ENCODE measurements at places on chromosomes 3 and 15.

GRCh38 chr3:155744010-155744625, 753 bp downstream of the PLCH1 start:
- DNase-seq: no peak

- no peak for DNase-seq
Measured at GRCh38 chr3:134649106-134649705, 1.6 kb downstream of the KY start.

GRCh38 chr15:76861815-76862397, 43.2 kb downstream of the SCAPER start:
- DNase-seq: no peak

- DNase-seq: no peak
Measured at GRCh38 chr15:94509259-94509658, 277.9 kb downstream of the MCTP2 start.

- no peak for DNase-seq
Measured at GRCh38 chr3:72721683-72722381, 126.4 kb downstream of the SHQ1 start.

- DNase-seq: no peak
Measured at GRCh38 chr15:58755350-58755749, 5.8 kb upstream of the ADAM10 start.

GRCh38 chr3:128967748-128968355, 26.0 kb downstream of the CFAP92 start:
- no peak for DNase-seq

- no peak for DNase-seq
Measured at GRCh38 chr15:60614862-60615771, 136.2 kb upstream of the ICE2 start.

- DNase-seq: no peak
Measured at GRCh38 chr3:191068946-191069813, 129.9 kb upstream of the OSTN start.

DNA sequence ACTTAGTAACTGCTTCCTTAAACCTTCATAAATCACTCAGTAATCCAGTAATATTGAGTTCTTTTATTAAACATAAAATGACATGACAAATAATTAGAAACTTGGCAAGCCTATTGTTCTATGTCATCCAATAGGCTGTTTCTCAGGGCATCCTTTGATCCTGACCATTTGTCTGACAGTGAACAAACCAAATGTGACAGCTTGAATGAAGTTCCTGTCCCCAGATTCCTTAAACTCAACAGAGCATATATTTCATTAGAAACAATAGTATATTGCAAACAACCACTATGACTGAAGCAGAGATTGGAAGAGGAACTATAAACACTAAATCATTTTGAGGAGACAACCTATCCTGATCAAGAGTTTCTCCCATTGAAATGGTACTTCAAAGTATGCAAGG, 113.6 kb upstream of the MDFIC2 start:
- no peak for DNase-seq

- DNase-seq: no peak
Measured at GRCh38 chr3:61913701-61914100, 352.3 kb downstream of the PTPRG start.

- DNase-seq: no peak
Measured at GRCh38 chr3:123089611-123090331, 22.9 kb downstream of the PDIA5 start.

DNA sequence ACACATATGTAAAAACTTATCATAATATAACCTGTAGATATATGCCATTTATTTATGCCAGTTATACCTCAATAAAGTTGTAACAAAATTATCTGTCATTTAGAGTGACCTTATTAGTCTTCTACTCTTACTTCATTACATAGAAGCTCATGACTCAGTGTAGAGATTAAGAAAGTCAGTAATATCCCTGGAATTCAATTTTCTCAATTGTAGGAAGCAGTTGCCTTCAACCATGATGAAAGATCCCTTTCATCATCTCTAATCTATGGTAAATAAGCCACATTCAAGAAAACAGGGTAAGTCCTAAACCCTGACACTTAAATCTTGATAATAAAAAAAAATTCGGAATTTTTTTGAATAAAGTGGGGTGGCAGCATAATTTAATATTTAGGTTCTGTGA, 216.5 kb upstream of the PEX5L start:
- no peak for DNase-seq

- DNase-seq: no peak
Measured at GRCh38 chr15:52495125-52495524, 33.6 kb downstream of the MYO5A start.

DNA sequence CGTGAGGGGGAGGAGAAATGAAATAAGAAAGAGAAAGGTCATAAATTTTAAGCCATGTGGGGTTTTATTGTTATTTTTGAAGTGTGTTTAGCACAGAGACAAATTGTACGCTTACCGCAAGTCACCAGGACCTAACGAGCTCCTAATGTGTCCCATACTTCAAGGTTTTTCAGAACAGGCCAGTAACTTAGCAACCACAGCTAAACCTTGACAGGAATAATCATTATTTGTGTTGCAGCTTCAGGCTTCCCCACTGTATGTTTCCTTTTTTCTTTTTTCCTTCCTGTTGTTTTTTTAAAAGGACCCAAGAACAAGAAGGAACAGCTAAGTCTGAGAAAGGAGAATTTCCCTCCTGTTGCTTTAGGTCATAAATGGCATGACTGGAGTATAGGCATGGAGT, 160.8 kb downstream of the TUSC7 start:
- no peak for DNase-seq

- DNase-seq: no peak
Measured at GRCh38 chr3:65347166-65347565, 659.4 kb upstream of the ADAMTS9 start.

DNA sequence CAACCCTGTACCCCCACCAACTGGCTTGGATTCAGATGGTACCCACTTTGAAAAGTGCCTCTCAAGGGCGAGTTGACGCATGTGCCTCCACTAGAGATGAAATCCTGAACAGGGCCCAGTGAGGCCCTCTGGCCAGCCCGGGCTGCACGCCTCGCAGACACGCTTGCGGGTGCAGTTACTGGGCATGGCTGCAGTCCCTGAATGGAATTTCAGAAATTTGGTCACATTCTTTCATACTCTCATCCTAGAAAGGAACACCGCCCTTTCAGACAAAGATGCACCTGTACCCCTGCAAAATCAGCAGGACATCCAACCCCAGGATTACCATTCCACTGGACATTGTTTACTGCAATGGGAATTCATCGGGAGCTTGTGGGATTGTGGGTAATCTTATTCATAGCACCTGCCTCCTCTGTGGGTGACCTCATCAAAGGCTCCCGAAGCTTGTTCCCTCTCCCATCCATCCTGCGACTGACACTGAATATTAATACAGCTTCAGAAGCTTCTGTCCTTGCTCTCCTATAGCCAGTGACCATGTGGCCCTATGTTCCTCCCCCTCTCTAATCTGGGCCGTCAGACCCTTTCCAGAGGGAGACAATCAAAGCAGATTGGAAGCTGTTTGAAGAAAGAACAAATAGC, 42.5 kb upstream of the TPM1 start:
- DNase-seq: no peak

DNA sequence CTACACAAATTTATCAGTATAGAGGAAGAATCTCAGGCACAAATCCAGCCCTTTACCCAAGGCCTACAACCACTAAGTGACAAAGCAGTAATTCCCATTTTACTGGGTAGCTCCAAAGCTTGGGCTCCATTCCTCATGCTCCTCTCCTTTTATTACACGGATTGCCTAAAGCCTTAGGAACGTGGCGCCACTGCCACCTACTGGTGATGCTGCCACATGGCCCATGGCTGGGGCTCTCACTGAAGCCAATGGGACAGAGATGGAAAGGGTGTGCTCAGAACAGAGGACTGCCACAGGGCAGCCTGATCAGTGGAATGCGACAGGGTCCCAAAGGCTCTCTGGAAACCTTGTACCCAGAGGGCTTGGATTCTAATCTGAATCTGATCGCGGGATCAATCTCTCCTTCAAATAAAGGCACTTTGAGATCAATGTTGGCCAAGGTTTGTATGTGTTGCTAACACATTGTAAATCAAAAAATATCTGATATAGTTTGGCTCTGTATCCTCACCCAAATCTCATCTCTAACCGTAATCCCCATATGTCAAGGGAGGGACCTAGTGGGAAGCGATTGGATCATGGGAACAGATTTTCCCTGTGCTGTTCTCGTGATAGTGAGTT, 33.5 kb upstream of the LYZL4 start:
- peak; percentile 17 for DNase-seq

- DNase-seq: no peak
Measured at GRCh38 chr3:134808835-134809234, 13.8 kb downstream of the EPHB1 start.

- no peak for DNase-seq
Measured at GRCh38 chr15:70505936-70506912, 257.1 kb downstream of the UACA start.

- DNase-seq: no peak
Measured at GRCh38 chr3:46882377-46883053, 5.0 kb downstream of the PTH1R start.

DNA sequence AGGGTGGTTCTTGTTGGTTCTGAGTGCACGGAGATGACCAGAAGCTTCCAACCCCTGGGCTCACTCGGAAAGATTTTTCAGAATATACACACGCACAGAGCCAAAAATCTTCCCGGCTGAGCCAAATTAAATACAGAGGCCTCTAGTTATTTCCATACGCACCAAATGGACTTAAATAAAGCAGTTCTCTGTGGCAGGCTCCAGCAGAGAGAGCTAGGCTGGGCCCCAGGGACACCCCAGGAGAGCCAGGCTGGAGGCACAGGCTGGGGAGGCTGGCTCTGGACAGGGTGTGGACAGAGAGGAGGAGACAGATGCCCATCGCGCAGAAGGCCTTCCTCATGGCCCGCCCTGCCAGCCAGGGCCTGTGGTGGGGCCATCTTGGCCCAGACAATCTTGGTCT, 115.9 kb downstream of the IQSEC1 start:
- DNase-seq: no peak

DNA sequence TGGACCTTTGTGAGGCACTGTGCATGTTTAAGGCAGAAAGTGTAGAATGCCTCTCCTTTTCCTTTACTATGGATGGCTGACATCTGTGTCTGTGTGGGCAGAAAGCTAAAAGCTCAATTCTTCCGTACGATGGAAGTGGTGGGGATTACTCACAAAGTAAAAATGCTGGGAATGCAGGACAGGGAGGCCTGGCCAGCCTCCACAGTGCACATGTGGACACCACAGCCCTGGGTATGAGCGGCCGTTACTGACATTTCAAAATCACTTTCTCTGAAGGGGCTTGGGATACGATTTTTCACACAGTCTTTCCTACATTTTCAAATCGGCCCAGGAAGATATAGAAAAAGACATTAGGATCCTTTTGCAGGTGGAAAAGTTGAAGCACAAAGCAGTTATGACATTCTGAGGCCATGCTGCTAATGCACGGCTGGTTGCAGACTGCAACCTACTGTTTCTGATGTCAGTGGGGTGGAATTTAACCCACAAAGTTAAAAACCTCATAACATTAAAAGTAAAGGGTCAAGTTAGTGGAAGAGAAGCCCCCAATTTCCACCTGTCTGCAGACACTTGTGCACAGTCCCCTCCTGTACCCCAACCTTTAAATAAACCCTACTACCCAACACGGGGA, 27.9 kb downstream of the EHD4 start:
- DNase-seq: no peak

- no peak for DNase-seq
Measured at GRCh38 chr3:143067201-143067600, 52.4 kb upstream of the CHST2 start.

DNA sequence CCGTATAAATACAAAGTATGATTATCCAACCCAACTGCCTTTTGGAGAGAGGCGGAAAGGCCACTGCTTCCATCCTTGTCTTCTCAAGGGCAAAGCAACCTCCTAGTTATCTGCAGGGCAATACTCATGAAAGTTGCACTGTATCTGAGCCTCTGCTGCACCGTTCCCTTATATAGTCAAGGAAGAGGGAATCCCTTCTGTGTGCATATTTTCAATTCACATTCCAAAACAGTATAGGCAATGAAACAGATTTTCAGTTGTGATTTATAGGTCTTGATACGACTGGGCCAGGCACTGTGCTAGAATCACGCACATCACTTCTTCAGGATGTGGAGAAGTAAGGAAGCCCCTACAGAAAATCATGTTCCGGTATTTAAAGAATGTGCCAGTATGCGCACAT, 455.7 kb downstream of the FOXP1 start:
- no peak for DNase-seq

GRCh38 chr15:45162771-45163507, 24.8 kb downstream of the SHF start:
- DNase-seq: no peak

DNA sequence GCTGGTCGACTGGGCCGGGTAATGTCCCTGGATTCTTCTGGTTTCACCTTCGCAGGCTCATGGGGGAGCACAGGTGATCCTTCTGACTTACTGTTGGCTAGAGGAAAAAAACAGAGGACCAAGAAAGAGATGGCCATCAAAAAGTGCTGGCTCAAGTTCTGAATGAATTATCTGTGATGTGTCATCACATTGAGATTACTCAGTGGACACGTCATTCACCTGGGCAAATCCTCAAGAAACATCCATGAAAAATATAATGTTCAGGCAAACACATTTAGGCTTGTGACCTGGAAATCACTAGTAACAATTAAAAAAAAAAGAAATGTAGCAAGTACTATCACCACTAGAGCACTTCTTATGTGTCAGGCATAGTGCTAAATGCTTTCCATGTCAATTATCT, 81.5 kb upstream of the SLC2A2 start:
- no peak for DNase-seq

GRCh38 chr3:66836363-66837152, 161.5 kb upstream of the KBTBD8 start:
- no peak for DNase-seq

DNA sequence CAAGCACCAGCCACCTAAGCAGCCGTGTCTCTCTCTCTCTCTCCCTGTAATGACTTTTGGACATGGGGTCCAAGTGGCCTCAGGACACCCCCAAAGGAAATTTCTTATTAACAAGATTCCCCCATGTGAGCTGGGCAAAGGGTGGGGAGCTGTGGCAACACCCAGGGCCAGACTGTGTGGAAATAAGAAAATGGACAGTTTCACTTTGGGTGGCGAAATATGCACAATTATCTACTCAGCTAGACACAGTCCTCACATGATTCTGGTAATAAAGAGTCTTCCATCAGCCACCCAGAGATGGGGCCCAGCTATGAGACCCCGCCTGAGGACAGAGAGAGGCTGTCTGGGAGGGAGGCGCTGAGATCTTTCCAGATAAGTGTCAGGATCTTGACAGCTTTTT, 96.8 kb upstream of the TPM1 start:
- no peak for DNase-seq

DNA sequence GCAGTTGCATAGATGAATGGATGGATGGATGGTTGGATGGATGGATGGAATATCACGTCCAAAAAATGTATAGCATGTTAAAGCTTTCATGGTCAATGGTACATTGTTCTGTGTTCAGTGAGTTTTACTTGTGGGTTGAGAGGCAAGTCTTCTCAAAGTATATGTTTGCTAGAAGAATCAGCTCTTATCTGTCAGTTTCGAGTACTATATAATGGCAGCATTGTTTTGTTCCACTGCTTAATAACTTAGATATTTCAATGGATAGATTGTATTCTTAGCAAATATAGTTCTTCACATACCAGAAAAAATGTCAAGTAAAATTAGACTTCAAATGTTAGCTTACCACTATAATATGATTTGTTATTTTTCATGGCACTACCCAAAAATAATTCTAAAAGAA, 100.9 kb upstream of the CDIN1 start:
- no peak for DNase-seq

GRCh38 chr3:143957453-143957852, 14.2 kb upstream of the DIPK2A start:
- no peak for DNase-seq

GRCh38 chr3:89699771-89700170, 592.4 kb downstream of the EPHA3 start:
- no peak for DNase-seq
